ENCODE measurements at places on chromosomes 13 and 19. TPM values are rescaled to one million over a fixed set of nuclear protein-coding genes. Genes with fewer than 3 reads are reported as not detected.

GRCh38 chr19:31226151-31226935 lies 122.9 kb downstream of the TSHZ3 start:
- no peak for DNase-seq

GRCh38 chr13:114174529-114174961 lies 4.5 kb upstream of the CFAP97D2 start:
- DNase-seq = no peak

The LGI4 gene
- total RNA-seq = 0.29 TPM

GRCh38 chr13:25687471-25688225 lies 315.9 kb downstream of the ATP8A2 start:
- peak; percentile 16 for DNase-seq

DNA sequence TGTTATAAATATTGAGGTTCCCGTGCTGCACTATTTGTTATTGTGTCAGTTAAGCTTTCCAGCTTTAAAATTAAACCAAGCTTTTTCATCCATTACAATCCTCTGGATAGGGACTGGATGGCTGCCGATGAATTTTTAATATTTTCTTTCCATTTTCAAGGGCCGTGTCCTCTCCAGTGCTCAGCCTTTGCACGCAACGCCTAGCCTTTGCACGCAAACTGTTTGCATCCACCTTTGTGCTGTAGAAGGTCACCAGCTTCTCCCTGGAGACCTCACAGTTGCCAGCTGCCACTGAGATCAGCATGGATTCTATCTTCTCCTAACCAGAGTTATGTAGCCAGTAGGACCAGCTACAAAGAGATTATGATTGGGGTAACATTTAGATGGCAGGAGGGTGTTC lies 240.5 kb downstream of the SLC7A1 start:
- no peak for DNase-seq

The GJB2 gene
- 23.2 TPM for total RNA-seq
